ENCODE measurements at places on chromosomes 11 and 22. TPM values are rescaled to one million over a fixed set of nuclear protein-coding genes. Genes with fewer than 3 reads are reported as not detected.
A peak's percentile ranks its signal among the peaks of the same experiment; 100 is the strongest.

GRCh38 chr22:39090426-39091064 lies 6.5 kb upstream of the APOBEC3H start:
- peak; percentile 94 for DNase-seq

GRCh38 chr11:45386972-45387371 lies 100.8 kb upstream of the SYT13 start:
- no peak for DNase-seq

GRCh38 chr22:38964989-38965388 lies 7.6 kb downstream of the APOBEC3A start:
- peak; percentile 62 for DNase-seq

DNA sequence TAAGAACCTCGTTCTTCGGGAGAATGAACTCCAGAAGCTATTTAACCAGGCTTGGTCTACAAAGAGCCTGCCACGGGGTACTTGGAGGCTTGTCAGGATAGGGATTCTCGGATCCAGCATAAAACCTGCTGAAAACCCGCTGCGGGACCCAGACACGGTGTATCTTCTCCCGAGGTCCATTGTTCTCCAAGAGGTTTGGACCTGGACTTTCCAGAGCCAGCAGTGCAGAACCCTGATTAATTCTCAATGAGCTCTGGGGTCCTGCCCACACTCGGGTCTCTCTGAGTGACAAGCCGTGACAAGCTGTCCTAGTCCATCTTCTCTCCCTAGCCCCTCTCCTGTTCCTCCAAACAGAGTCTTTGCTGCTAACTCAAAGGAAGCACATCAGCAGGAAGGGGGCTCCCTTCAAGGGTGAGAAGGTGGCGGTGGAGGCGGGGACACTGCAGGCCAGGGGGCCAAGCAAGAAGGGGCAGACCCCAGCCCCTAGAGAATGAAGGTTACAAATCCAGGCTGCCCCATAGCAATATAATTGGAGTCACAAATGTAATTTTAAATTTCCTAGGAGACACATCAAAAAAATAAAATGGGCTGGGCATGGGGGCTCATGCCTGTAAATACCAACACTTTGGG lies 12.2 kb downstream of the SHANK2 start:
- peak; percentile 21 for DNase-seq

DNA sequence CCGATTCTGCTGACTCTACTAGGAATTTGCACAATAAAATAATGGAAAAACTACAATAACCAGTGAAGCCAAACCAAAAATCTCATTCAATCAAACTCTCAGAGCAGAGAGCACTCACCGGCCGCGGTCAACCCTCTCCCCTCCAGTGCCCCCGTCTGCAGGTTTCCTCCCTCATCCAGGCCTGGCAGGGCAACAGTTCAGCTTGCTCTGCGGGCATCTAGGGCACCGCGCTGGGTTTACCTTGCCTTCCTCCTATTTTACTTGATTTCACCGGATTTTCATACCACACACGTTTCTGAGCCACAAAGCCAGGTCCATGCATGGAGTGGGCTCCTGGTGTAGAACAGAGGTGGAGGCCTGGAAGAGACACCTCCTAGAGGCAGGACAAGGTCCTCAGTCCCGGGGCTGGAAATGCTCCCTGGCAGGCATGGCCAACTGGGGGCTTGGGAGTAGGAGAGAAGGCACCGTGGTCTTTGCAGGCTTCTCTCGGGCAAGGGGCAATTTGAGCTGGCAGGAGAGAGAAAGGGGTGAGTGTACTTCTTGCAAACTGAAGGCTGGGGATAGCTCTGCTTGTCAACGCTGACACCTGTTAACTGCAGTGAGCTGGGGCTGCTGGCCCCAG lies 938.4 kb downstream of the BRD1 start:
- DNase-seq: peak; percentile 59

- DNase-seq: no peak
Observed at GRCh38 chr11:94715225-94715624, 52.9 kb upstream of the AMOTL1 start.

Gene GRIA4
- not detected for total RNA-seq

Gene MUC2
- not detected for total RNA-seq

Gene DGCR6
- total RNA-seq: 1.8 TPM
